Dorsolateral prefrontal cortex (tissue), 122 donors: ENCODE measurements at places on chromosomes 3 and 15. TPM values are rescaled to one million over a fixed set of nuclear protein-coding genes. Genes with fewer than 3 reads are reported as not detected.
A peak's percentile ranks its signal among the peaks of the same experiment; 100 is the strongest.

GRCh38 chr3:58596834-58597518, 19.8 kb upstream of the FAM107A start:
- no peak for DNase-seq

DNA sequence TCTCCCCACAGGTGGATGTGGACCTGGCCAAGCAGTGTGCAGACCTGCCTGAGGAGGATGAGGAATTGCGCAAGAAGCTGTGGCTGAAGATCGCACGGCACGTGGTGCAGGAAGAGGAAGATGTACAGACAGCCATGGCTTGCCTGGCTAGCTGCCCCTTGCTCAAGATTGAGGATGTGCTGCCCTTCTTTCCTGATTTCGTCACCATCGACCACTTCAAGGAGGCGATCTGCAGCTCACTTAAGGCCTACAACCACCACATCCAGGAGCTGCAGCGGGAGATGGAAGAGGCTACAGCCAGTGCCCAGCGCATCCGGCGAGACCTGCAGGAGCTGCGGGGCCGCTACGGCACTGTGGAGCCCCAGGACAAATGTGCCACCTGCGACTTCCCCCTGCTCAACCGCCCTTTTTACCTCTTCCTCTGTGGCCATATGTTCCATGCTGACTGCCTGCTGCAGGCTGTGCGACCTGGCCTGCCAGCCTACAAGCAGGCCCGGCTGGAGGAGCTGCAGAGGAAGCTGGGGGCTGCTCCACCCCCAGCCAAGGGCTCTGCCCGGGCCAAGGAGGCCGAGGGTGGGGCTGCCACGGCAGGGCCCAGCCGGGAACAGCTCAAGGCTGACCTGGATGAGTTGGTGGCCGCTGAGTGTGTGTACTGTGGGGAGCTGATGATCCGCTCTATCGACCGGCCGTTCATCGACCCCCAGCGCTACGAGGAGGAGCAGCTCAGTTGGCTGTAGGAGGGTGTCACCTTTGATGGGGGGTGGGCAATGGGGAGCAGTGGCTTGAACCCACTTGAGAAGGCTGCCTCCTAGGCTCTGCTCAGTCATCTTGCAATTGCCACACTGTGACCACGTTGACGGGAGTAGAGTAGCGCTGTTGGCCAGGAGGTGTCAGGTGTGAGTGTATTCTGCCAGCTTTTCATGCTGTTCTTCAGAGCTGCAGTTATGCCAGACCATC, 8.6 kb downstream of the VPS18 start:
- DNase-seq = peak; percentile 57

GRCh38 chr3:194009892-194010533, 125.9 kb upstream of the HES1 start:
- no peak for DNase-seq

The UBAP1L gene
- total RNA-seq = 22.9 TPM

The MYO5A gene
- total RNA-seq = 170 TPM

DNA sequence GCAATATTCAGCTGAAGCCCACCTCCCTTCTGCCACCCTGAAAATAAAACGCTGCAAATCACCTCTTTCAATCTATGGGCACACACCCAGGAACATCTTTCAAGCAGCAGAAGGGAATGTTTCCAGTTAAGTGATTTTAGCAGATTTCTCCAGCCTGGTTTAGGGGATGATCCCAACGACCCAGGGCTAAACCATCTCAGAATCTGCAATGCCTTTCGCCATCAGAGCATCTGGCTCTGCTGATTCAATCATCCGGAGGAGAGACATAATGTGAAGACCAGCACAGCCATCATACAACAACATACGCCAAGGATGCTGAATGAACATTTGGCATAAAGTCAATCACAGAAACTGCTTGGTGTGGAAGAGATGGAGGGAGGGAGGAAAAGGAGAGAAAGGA, 15.5 kb upstream of the LRRN1 start:
- no peak for DNase-seq

DNA sequence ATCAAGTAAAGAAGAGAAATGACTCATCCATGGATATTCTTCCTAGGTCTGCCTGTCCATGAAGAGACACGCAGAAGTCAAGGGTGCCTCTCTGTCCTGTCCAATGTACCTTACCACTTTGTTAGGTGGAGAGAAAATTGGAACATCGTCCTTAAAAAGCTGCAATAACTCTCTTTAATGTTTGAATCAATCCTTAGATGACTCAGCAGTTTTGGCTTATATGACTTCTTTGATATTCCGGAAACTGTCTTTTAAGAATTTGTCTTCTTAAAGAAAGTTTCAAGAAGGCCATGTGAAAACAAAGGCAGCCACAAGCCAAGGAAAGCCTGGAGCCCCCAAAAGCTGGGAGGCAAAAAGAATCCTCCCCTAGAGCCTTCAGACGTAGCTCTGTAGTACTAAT, 49.2 kb downstream of the MRPL3 start:
- no peak for DNase-seq

The AMOTL2 gene
- 120 TPM for total RNA-seq

- no peak for DNase-seq
Measured at GRCh38 chr15:92328207-92328606, 65.5 kb upstream of the ST8SIA2 start.

- DNase-seq = no peak
Measured at GRCh38 chr15:92407916-92408315, 14.2 kb downstream of the ST8SIA2 start.

DNA sequence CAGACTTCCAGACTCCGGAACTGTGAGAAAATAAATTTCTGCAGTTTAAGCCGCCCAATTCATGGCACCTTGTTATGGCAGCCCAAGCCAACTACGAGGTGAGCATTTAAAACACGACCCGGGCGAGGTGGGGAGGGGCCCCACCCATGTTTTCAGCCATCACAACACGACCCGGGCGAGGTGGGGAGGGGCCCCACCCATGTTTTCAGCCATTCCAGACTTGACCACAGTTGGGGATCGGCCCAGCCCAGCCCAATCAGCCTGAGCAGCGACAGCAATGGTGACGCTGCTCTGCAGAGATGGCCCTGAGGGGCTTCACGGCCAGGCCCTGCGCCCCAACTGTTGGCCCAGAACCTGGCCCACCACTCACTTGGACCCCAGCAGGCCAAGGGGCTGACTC, 93.1 kb downstream of the ATP10A start:
- no peak for DNase-seq

The NEK11 gene
- 19.1 TPM for total RNA-seq

GRCh38 chr3:58996730-58997129, 53.1 kb downstream of the CFAP20DC start:
- DNase-seq = no peak

- DNase-seq = no peak
Measured at GRCh38 chr3:143273975-143274690, 154.6 kb downstream of the CHST2 start.

DNA sequence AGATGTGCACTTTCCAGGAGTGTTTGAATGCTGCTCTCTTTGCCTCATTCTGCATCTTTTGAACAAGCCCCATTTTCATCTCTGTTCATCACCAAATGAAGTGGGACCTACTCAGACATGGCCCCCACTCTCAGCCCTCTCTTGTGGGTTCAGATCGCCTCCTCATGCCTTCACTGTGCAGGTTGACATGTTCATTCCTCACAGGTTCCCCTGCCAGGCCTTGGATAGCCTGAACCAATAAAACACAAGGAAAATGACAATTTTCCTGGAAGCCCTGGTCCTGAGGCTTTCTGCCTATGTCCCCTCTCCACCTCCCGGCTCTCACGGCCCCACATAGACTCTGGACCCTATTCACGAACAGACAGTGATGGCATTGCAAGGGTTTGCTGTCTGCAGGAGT, 17.7 kb downstream of the KLF15 start:
- no peak for DNase-seq

DNA sequence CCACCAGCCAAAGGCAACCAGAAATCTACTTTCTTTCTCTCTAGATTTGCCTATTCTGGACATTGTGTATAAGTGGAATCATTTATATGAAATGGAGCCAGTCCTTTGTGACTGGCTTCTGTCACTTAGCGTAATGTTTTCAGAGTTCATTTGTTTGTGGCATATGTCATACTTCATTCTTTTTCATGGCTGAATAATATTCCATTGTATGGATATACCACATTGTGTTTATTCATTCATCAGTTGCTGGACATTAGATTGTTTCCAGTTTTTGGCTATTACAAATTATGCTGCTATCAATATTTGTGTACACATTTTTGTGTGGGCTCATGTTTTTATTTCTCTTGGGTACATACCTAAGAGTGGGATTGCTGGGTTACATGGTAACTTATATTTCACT, 139.2 kb upstream of the CTDSPL start:
- no peak for DNase-seq

GRCh38 chr3:464255-464654, 267.7 kb downstream of the CHL1 start:
- DNase-seq = peak; percentile 31

DNA sequence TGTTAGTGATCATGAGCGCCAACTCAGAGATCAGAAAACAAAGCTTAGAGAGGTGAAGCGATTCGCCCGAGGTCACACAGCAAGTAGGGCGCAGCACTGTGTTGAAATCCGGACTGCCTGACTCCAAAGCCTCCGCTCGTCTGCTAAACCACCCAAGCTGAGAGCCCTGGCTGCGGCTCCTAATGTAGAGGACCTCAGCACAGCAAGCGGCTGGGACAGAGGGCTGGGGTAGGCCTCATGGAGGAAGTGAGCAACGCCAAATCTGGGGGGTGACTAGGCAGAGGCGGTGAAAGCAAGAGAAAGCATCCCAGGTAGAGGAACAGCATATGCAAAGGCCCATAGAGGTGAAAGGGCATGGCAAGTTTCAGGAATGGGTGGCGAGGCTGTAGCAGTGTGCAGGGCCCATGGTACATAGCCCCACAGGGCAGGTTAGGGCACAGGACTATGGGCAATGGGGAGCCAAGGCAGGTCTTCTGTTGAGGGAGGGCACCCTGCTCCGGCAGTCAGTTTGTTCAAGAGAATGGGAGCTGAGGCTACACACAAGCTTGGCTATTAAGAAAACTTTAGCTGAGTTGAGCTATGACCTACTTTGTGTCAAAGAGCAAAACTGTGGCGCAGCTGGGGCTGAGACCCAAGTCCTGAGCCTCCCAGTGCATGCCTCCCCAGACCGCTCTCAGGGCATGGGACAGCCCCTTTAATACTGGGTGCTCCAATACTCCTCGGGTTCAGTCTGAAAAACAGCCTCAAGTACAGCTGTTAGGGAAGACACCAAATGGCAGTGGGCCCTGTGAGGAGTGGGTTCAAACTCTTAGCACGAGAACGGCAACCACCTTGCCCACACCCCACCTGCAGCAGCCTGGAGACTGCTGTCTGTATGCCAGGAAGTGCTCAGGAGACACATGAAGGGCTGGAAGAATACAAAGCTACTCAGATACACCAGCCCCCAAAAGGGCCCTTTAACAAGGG, 988 bp upstream of the CFAP92 start:
- DNase-seq = no peak

The SLC33A1 gene
- 27.3 TPM for total RNA-seq

DNA sequence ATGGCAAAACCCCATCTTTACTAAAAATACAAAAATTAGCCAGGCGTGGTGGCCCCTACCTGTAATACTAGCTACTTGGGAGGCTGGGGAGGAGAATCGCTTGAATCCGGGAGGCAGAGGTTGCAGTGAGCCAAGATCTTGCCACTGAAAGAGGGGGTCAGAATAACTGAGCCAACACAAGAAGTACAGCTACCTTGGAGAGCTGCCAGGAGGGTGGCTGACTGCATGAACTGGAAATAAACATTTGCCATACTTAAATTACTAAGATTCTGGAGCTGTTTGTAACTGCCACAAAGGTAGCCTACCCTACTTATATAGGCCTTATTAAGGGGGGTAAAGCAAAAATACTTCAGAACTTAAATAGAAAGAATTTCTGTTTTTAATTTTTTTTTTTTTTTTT, 15.4 kb upstream of the PIK3CB start:
- DNase-seq = no peak

GRCh38 chr3:72739531-72740466, 108.4 kb downstream of the SHQ1 start:
- DNase-seq = no peak

DNA sequence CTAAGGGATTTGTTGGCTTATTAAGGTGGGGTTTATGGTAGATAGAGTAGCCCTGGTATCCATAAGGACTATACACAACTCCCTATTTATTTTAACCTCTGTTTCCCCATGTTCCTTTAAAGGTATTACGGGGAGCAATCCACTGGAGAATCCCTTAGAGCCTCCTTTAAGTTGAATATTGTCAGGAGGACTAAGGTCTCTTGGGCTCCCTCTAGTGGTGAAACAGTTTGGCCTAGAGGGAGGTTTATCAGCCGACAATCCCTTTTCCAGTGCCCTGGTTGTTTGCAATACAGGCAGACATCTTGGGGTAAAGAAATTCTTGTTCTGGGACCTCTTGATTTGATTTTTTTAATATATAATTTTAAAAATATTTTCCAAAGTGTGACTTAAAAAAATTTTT, 12.9 kb downstream of the OPA1 start:
- no peak for DNase-seq

The CYP19A1 gene
- not detected for total RNA-seq

DNA sequence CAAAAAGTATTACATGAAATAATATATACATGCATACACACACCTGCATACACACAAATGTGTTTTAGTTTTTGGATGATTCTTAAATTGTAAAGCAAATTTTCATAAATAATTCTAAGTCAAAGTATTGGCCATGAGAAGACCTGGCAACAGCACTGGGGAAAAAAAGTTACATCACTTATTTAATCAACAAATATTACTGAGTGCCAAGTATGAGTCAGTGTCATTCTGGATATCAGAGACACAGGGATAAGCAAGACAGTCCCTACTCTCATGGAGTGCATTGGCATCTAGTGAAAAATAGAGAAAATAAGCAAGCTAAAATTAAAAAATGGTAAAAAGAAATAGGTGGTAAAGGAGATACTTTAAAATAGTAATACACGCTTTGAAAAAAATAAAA, 29.4 kb upstream of the GUCA1C start:
- DNase-seq = no peak

DNA sequence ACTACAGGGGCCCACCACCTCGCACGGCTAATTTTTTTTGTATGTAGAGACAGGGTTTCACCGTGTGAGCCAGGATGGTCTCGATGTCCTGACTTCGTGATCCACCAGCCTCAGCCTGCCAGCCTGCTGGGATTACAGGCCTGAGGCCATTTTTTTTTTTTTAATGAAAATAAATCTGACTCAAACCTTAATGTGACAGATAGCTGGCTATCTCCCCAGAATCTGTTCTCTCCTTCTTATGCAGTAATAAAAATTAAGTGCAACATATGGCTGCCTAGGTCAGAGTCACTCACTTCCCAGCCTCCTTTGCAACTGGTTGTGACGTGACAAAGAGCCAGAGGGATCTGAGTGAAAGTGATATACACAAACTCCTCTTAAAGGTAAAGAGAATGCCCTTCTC, 53.0 kb downstream of the ZNF148 start:
- no peak for DNase-seq

The ADGRG7 gene
- total RNA-seq = not detected

The PXYLP1 gene
- 28.6 TPM for total RNA-seq

- no peak for DNase-seq
Measured at GRCh38 chr15:38021259-38021658, 86.8 kb downstream of the TMCO5A start.

The TM4SF4 gene
- not detected for total RNA-seq
